Activated T-cell treated with anti-CD3 and anti-CD28 coated beads for 4 hours (primary cell): ENCODE measurements at places on chromosomes 5 and 9.

GRCh38 chr5:40078898-40079575 lies 600.7 kb upstream of the PTGER4 start:
- DNase-seq: no peak

DNA sequence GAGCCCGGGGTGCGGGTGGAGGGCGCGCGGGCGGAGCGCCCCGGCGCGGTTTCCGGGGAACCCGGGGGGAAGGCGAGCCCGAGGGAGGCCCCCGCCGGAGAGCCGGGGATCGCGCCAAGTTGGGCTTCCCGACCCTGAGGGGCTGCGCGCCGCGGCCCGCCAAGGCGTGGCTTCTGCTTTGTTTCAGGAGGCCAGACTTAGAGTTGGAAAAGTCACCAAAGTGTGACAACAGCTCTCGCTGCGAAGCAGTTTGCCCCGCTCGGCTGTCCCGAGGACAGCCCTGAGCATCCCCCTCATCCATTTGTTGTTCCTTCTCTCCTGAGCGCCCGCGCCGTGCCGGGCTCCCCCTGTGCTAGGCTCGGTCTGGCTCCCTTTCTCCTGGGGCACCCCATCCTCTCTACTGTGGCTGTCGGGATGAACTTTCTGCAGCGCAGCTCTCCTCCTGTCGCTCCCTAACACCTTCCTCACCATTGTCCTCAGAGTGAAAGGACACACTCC lies 410 bp downstream of the GLIPR2 start:
- no peak for DNase-seq

- DNase-seq: no peak
Measured at GRCh38 chr5:150585781-150586341, 54.6 kb upstream of the SYNPO start.

DNA sequence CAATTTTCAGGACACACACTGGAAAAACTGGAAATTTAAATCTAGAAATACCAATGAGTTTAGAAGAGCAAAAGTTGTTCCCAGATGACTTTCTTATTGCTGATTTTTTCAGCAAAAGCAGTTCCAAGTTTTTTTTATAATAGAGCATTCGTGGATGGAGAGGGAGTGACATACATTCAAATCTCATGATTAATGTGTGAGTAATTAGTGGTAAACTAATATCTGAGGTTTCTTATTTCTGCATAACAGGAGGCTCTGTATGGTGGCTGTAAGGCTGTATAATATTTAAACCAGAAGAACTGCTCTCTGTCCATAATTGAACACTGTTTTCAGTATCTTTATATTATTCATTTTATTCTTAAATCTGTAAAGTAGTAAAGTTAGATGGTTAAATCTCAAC lies 25.8 kb downstream of the LYSMD3 start:
- no peak for DNase-seq

DNA sequence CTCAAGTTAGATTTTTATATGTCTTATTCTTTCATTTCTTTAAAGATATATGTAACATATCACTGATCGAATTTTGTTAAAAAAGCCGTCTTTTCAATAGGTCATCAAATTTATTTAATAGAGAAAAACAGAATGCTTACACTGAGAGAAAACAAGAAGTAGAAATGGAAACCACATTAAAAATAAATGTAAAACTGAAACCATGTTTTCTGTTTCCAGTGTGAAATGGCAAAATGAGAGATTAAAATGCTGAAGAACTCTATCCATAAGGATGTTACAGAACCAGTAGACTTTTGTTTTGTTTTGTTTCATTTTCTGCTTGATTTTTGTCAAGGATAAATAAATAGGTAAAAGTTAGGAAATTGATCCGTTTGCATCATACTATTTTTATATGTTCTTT lies 210.1 kb downstream of the PRDM9 start:
- no peak for DNase-seq

DNA sequence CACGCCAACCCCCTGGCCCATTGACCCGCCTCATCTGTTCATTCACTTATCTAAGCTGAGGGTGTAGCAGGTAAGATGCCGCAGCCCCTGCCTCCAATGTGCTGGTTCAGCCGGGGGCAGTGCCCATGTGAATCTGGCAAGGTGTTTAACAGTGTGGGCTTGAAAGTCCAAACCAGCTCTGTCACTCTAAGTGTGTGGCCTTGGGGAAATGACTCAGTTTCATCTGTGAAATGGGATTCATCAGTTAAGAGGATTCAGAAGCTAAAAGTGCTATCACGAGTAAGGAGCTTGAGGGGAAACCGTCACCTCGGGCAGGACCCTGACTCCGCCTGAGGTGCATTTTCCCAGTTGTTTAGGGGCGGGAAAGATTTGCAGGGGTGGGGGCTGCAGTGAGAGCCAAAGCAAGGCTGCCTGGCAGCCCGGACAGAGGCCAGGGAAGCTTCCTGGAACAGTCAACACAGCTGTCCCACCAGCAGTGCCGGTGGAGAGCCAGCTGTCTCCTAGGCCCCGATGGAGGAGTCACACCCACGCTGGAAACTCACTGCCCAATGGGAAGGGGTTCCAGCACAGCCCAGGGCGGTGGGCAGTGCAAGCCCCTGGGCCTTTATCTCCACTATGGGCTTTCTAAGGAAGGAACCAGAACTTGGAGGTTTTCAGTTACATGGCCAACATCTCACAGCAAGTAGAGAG lies 9.7 kb upstream of the URM1 start:
- no peak for DNase-seq

- no peak for DNase-seq
Measured at GRCh38 chr5:170348137-170348633, 41.0 kb downstream of the KCNMB1 start.
